Amniotic epithelial cell (primary cell): ENCODE measurements at places on chromosomes 5 and 9.
A peak's percentile ranks its signal among the peaks of the same experiment; 100 is the strongest.

- no peak for DNase-seq
Observed at GRCh38 chr9:129697656-129698253, 32.3 kb downstream of the PRRX2 start.

- no peak for DNase-seq
Observed at GRCh38 chr5:73606206-73606753, 19.7 kb upstream of the ARHGEF28 start.

DNA sequence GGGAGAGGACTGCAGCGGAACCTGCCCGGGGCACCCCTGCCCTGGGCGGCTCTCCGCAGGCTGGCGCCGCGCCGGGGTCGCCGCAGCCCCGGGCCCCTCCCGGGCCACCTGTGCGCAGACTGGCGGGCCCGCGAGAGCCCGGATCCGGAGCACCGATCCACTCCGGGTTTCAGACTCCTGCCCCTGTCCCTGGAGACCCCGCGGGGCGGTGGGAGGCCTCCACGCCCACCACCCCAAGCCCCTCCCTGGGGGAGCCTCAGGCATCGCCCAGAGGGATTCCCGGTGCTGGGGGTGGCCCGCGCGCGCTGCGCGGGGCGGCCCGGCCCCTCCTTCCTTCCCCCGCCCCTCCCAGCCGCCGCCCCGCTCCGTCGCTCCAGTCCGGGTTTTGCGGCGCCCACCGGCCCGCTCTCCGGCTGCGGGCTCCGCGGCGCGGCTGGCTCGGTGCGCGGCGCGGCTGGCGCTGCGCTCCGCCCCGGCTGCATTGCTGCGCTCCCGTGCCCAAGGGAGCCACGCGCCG lies at the start of gene UNC5A:
TSS of gene UNC5A (plus strand) at position 479 of the 517 bp plus-strand sequence. CDS start 192 bp downstream, outside the sequence.
- DNase-seq, result peak; percentile 21

- DNase-seq, result peak; percentile 92
Observed at GRCh38 chr5:149456597-149457392, 77.7 kb upstream of the IL17B start.

- peak; percentile 63 for DNase-seq
Observed at GRCh38 chr5:108251350-108251749, 130.5 kb downstream of the FBXL17 start.

- peak; percentile 99 for DNase-seq
Observed at GRCh38 chr5:95641741-95642220, 4.8 kb upstream of the RFESD start.

- no peak for DNase-seq
Observed at GRCh38 chr9:84278130-84278529, 62.4 kb downstream of the SLC28A3 start.

- DNase-seq, result no peak
Observed at GRCh38 chr5:33340195-33340594, 100.6 kb upstream of the TARS1 start.

- peak; percentile 78 for DNase-seq
Observed at GRCh38 chr5:912280-913091, 19.8 kb downstream of the TRIP13 start.

- DNase-seq, result no peak
Observed at GRCh38 chr5:51621156-51621555, 237.9 kb downstream of the ISL1 start.

DNA sequence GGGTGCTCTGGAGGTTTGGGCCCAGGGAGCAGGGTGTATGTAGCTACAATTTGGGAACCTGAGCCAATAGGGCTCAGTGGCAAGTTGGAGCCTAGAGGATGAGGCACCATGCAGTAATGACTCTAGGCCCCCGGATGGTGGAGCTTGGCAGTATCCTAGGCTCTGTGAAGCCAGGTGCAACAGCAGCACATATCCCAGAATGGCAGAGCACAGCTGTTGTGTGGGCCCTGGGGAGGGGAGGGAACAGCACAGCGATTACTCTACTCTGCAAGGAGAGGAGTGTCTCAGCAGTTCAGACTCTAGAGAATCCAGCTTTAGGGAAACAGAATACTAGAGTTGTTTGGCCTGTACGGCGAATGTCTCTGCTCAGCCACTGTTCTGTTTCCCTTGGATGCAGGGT lies 56.1 kb downstream of the LRRTM2 start:
- no peak for DNase-seq

DNA sequence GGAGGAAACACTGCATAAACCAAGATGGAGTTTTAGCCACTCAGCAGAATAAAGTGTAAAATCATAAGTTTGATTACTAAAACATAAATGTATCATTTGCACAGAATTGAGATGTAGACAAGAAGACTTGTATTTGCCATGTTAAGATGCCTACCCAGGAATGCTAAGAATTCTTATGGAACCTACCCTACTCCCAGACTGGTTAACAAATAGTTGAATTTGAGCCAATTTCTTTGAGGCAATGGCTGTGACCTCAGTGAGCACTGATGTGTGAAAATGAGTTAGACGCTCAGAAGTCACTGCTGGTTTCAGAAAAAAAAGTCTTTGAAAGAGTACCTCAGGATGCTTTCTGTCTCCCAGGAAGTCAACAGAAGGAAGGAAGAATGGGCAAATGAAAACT lies 95.6 kb downstream of the ESM1 start:
- peak; percentile 80 for DNase-seq

- no peak for DNase-seq
Observed at GRCh38 chr9:132046456-132046855, 33.2 kb downstream of the MED27 start.

GRCh38 chr5:74289238-74289637 lies 351.3 kb downstream of the ENC1 start:
- DNase-seq, result no peak

GRCh38 chr5:2203774-2204173 lies 321.0 kb upstream of the IRX4 start:
- no peak for DNase-seq

DNA sequence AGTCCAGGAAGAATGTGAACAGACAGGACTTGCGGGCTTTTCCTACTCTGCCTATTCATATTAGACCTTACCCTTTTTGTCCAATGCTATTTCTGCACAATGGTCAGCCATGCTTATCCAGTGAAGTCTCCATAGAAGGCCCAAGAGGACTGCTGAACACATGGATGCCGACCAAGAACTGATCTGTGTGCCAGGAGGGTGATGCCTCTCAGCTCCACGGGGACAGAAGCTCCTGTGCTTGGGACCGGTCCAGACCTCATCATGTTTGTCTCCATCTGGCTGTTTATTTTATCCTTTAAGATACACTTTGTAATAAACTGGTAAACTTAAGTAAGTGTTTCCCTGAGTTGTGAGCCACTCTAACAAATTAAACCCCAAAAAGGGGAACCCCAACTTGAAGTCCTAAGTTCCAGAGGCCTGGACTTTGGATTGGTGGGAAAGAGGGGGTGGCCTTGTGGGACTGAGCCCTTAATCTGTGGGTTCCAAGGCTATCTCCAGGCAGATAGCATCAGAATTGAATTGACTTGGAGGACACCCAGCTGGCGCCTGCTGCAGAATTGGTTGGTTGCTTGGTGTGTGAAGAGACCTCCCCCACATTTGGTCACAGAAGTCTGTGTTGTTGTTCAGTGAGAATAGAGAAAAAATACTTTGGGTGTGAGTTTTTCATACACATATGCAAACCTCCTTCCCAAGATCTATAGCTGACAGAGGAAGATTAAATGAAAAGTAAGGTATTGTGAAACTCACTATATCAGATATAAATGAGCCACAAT lies 57.9 kb upstream of the ANKH start:
- DNase-seq, result peak; percentile 68

DNA sequence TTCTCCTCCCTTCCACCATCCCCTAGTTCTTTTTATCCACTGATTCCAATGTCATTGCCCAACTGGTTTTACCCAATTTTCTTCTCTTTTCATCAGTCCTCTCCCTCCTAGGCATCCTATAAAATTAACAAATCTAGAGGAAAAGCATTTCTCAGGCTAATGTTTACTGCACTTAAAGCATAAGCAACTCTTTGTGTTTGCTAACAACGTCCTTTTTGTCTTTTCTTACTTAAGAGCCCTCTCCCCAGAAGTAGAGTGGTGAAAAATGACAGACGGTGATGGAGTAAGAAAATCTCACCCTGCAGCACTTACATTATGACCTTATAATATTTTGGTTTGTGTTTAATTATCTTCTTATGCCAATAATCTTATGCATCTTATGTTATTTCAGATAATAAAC lies 1.6 kb upstream of the SPATA9 start:
- DNase-seq, result no peak

DNA sequence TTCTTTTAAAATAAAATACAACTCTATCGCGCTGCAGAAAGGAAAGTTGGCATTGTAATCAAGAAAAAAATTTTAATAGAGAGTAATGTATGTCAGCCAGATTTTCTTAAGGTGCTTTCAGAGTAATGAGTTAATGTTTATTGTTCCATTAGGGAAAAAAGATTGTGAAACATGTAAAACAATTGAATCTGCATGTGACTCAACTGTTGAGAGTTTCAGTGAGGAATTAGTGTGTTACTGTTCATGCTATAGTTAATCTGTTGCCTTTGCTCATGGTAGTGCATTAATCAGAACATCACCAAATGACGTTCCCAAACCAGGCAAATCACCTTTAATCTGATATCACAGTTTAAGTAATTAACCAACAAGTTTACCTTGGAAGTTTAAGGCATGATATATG lies 600.5 kb downstream of the NR2F1-AS1 start:
- DNase-seq, result no peak

- no peak for DNase-seq
Observed at GRCh38 chr9:107675351-107676259, 186.0 kb upstream of the KLF4 start.

DNA sequence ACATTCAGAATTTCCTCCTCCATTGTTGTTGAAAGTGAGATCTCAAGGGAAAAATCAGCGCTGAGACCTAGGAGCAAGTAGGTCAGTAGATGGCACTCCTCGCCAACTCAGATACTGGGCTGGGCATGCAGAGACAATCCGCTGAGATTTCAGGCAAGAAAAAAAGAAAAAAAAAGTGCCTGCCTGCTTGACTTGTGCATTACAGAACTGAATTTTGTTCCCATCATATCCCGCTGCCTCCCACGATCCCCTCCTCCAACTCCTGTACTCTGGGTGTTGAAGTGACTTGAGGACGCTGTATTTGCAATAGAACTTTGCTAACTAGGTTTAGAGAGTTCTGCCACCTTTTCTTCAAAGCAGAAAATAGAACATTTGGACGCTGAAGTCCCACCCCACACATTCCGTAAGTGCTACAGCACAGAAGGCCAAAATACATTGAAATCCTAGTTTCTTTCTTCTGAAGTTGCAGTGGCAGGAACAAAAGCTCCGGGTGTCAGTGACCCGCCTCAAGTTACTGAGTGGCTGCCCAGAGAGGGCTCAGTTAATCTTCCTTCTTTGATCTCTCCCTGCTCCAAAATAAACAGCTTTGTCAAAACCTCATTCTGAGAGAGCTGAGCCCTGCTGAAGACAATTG lies 265.8 kb downstream of the MLLT3 start:
- peak; percentile 86 for DNase-seq

DNA sequence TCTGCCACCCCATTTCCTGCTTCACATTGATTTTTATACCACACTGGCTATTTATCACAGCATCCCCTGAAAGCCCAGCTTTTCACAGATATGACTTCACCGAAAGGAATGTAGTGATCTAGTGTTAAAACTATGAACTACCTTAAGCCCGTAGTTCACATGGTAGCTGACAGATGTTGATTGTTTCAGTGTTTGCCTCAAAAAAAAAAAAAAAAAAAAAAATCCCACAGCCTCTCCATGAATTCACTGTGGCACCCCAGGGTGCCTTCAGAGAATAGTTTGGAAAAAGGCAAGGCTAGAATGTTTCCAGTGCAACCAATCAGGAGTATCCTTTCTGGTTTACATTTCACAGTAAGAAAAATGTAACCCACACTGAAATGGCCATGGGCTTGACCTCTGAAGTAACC lies 37.1 kb downstream of the GLIS3 start:
- DNase-seq, result peak; percentile 85

DNA sequence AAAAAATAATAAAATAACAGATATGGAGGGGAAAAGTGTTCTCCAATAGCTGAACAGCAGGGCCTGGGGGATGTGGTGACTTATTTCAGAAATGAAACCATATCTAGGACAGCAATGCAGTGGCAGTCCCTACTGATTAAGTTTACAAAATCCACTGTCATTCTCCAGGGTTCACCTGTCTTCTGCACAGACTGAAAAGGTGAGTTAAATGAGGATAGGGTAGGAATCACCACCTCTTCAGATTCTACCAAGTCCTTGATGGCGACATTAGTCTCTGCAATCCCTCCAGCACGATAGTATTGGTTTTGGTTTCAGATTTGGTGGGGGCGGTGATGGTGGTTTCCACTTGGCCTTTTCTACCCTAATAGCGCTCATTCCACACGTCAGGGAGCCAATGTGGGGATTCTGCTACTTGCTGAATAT lies 32.3 kb upstream of the NPM1 start:
- DNase-seq, result no peak

GRCh38 chr5:103465891-103466290 lies 96.7 kb downstream of the NUDT12 start:
- DNase-seq, result peak; percentile 33

GRCh38 chr5:134837530-134838181 lies 8.1 kb upstream of the C5orf24 start:
- peak; percentile 62 for DNase-seq

GRCh38 chr9:127909839-127910273 lies 7.0 kb downstream of the ST6GALNAC4 start:
- DNase-seq, result no peak

- no peak for DNase-seq
Observed at GRCh38 chr9:75551861-75552260, 338.6 kb upstream of the PCSK5 start.

GRCh38 chr5:60526336-60526875 lies 173.6 kb downstream of the DEPDC1B start:
- no peak for DNase-seq

DNA sequence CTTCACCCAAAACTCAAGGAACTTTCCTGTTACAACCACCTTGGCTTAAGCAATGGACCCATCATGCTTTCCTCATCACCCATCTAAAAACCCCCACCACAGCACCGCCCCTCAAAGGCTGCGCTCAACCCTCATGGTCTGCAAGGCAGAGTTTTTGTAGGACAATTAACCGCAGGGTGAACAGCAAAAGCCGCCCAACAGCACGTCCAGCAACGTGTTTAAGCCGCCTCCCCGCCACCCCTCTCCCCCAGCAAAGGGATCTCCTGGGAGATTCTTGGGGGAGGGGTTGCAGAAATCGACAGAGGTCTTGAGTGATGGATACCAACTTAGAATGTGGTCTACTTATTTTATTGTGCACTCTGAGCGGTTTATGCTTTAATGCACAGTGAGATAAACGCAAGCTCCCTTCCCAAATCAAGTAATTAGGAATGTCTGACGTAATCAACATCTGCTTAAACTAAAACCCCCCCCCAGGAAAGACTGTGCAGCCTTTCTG lies 1.9 kb downstream of the ROR2 start:
- DNase-seq, result peak; percentile 81
